Omental fat pad (tissue), 4 donors: ENCODE measurements at places on chromosomes 1 and 21.

GRCh38 chr1:194477908-194478307 is 1291.5 kb upstream of the B3GALT2 start:
- DNase-seq = no peak

- DNase-seq = no peak
These were observed 101.7 kb downstream of the HUNK start for GRCh38 chr21:31974454-31974985.

DNA sequence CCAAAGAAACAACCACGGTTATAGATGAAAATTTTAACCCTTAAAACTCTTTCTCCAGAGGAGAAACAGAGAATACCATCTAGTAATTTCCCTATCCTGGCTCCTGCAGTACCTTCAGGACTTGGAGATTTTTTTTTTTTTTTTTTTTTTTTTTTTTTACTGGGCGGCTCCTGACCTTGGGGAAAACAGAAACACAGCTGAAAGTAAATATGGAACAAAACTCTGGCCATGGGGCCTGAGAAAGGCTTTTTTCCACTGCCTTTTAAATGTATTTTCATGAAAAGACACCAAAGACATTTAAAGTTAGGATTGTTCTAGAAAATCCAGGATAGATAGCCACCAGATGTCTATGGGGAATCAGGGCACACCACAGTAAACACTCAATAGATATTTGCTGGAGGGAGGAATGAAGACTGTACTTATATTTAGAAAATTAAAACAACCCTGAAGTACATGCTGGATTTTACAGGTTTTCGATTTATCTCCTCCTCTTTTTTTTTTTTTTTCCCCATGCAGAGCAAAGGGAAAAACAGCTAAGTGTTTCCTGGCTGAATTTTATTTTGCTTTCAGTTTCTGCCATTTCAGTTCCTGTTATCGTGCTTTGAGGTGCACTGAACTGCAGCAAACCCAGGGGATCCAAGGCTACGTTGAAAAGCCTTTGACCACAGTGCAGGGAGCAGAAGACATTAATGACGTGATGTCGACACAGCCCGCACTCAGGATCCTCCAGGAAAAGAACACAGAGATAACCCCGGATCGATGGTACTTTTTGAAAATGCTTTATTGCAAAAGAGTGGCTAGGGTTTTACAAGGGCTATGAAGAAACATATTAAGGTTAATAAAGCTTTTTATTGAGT is 35.7 kb upstream of the CNN3 start:
- DNase-seq = no peak

GRCh38 chr1:214573386-214574318 is 22.2 kb upstream of the PTPN14 start:
- DNase-seq = no peak

DNA sequence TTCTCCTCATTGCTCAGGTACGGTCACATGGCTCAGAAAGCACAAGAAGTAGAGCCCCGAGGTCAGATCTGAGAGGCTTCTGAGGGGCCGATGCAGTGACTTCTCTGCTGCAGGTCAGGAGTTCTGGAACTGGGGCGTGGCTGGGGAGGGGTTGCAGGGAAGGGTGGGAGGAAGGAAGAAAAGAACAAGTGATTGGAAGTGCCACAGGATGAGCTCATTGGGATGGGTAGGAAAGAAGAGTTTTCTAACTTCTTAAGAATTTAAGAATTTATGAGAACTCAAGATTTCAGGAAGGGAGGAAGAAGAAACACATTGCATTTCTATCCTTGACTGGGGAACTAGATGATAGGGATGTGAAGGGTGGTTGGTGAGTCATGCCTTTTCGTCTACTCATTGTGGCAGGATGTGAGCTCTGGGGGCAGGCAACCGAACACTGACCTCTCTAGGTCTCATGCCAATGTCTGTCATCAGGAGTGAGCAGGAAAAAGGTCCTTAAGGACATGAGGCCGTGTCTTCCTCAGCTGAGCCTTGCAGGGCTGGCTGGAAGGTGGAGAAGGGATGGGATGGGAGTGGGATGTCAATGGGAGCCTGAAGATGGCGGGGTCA is 497 bp downstream of the FCRLB start:
- DNase-seq = no peak

GRCh38 chr1:117037802-117038201 is 22.3 kb upstream of the TTF2 start:
- DNase-seq = no peak

GRCh38 chr1:61323681-61324328 is 241.4 kb downstream of the NFIA start:
- no peak for DNase-seq

DNA sequence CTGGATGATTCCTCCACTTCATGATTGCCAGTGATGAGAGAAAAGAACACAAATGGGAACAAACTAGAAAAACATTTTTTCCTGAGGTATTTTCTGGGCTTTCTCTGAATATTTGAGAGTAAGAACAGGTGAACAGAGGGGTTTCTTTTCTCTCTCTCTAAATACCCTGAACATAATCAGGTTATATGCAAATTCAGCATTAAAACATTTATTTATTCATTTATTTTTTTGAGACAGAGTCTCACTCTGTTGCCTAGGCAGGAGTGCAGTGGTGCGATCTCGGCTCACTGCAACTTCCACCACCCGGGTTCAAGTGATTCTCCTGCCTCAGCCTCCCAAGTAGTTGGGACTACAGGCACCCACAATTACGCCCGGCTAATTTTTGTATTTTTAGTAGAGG is 5.8 kb upstream of the LEFTY2 start:
- DNase-seq = no peak

DNA sequence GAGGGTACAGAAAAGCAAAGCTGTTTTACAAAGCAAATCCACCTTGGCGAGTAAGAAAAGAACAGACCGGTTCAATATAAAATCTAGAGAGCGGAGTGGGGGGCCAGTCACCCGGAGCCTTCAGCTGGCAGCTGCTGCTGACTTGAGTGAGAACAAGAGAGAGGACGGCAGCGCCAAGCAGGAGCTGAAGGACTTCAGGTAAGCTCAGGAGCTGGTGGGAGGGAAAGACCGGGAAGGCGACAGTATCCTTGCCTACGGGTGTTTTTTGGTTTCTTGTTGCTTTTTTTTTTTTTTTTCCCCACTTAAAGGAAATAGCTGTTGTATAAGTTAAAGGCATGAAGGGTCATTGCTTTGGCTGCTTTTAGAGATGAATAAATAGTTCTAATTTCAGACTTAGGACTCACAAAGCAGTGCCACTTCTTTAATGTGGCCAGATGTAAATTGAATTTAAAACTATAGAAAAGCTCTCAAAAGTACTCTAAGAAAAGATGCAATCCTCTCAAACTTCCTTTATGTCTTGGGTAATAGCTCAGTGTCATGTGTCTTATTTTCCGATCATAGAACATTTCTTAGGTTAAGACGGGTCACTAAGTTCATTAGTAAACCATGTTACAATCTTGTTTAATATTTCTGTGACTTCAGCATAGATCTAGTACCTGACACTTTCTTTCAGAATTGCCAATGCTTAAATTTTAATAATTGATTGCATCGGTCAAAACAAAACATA is 82.8 kb downstream of the PRDM2 start:
- DNase-seq = no peak

DNA sequence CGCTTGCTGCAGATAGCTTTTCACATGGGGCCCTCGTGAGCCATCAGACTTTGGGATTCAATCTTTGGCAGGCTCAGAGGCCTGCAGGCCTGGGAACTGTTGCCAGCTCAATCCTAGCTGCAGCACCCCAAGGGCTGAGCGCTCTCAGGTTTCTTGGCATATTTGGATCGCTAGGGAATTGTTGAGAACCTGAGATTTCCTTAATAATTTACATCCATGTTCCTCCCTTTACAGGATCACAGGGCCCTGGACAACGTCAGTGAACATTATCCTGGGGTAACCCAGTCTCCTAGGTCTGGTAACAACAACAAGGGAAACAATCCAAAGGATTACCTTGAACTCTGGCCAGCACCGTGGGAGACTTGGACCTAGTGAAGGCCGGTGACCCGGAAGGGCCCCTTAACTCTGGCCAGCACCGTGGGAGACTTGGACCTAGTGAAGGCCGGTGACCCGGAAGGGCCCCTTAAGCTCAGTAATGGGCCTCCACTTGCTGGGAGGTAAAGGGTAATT is 49.3 kb upstream of the NEK2 start:
- no peak for DNase-seq

DNA sequence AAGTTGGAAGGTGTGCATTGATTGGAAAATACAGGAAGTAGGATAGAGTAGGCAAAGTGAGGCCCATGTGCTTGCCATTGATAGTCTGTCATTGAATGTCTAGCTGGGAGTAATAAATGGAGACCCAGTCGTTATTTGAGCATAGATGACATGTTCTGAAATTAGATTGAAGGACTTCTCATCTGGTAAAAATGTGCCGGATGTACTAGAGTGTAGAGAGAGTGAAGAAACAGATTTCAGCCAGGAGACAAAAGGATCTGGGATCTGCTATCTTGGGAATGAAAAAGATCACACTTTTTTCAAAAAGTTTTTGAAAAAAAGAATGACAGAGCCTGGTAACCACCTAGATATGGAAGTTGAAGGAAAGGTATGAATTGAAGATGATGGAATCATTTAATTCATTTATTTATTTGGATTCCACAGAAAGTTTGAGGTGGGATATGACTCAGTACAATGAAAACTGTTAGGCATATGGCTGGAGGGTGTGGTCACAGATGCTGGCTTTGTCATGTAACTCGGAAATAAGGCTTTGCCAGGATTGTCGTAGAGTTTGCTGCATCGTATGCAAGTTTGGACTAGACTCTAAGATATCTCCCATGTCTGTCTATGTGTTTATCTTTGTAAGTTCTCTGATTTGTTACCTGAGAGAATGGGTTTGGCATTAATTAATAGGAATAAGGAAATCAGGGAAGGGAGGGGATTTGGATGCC is 137.1 kb downstream of the PBX1 start:
- DNase-seq = no peak

GRCh38 chr1:228145463-228146416 is 4.0 kb upstream of the GJC2 start:
- DNase-seq = no peak

GRCh38 chr1:206783506-206783905 is 11.2 kb upstream of the IL10 start:
- DNase-seq = no peak
